ENCODE measurements at places on chromosomes 5 and 9.

DNA sequence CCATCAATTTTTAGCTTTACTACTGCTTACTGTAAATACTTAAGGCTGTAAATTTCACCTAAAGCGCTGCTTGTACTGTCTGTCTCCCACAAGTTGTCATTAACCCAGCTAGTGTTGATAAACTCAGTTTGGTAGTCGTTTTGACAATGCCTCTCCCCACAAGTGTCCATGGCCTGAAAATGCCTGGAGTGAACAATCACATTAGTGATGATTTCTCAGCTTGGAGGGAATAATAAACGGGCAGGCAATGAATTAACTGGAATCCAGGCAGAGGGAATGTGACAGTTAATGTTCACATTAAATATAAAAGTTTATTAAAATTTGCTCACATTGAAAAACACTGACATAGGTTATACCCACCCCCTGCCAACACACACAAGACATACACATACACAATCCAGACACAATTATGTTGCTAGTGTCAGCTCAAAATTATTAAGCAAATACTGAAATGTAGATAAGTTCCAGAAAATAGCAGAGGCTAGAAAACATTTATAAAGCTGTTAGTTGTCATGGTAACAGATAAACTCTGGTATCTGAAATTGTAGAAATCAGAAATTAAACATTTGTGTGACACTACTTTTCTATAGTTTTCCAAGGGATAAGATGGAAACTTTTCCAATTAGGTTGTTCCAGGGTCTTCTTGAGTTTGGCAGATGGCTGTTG lies 341.9 kb downstream of the DIRAS2 start:
- DNase-seq: no peak

DNA sequence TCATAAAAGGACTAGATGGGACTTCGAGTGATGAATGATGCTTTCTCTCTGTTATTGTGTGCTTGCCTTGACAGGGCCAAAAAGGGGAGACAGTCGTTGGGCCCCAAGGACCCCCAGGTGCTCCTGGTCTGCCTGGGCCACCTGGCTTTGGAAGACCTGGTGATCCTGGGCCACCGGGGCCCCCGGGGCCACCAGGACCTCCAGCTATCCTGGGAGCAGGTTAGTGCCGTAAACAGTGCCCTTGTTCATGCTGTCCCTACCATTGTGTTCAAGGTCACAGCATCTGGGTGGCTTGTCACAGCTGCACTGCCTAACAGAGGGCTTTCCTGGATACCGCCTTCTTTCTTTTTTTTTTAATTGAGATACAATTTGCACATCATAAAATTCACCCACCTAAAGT lies 48.7 kb upstream of the TGFBR1 start:
- DNase-seq: no peak

DNA sequence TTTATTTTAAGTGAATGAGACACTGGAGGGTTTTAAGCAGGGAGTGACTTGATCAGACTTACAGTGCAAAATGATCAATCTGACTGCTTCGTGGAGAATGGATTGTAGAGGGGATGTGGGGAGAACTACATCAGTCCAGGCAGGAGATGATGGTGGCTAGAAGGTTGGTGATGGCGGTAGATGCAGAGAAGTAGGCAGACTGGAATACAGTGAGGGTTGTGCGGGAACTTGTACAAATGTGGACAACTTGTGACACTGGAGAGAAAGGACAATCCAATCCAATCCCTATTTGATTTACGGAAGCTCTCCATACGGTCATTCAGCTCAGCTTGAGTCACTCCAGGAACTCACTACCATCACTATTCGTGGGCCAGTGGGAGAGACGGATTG lies 593 bp downstream of the TIGD6 start:
- no peak for DNase-seq

DNA sequence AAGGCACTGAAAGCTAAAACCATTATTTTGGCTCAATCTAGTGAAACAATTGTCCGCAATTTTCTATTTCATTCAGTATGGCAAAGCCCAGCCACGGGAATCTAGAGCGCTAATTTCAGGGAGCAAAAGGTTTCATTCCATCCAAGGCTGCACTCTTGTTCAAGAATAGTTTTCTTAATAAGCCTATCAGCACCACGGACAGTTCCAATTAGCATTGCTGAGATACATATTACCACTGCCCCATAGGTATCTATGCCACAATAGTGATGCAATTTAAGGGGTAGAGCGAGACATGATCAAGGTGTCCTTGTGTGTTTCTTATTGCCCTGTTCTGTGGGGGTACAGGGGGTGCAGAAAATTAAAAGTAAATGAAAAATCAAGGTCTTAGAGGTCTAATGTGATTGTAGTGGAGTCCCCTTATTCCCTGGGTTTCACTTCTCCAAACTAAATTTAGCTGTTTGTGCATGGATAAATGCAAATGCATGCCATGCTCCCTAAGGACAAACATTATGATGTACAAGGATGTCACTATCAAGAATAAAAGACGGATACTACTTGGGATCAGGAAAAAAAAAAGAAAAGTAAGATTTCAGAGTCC lies 45.5 kb downstream of the SPOCK1 start:
- DNase-seq: no peak

GRCh38 chr5:149144637-149145036 lies 3.3 kb downstream of the ABLIM3 start:
- no peak for DNase-seq

DNA sequence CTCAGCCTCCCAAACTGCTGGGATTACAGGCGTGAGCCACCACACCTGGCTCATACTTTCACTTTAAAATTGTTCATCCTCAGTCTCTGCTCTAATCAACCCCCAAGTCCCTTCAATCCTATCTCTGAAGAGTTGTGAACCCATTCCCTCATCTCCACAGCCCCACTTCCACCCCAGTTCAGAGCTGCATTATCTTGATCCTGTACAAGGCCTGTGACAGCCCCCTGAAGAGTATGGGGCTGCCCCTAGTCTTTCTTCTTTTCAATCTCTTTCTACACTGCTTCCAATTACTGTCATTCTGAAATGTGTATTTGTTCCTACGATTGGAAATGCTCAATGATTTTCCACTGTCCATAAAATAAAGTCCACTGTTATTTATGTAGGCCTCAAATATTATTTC lies 588.3 kb downstream of the RAB3C start:
- DNase-seq: no peak

- no peak for DNase-seq
These were observed 14.5 kb downstream of the CATSPER3 start for GRCh38 chr5:134982230-134982629.

DNA sequence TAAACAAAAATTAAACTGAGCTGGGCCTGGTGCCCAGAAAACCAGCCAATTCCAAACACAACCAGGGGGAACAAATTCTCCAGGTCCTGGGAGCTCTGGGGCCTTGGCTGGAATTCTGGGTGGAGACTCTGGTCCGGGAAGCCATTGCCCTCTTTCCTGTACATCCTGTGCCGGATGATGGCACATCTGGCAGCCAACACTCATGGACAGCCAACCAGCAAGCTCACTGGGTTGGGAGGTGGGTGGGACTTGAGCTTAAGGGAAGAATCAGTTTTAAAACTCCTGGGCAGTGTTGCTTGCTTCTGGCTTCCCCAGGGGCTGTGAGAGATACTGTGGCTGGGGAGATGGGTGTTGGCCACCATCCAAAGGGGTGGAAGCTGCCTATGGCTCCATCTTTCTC lies 56.1 kb downstream of the PCDH1 start:
- DNase-seq: no peak

DNA sequence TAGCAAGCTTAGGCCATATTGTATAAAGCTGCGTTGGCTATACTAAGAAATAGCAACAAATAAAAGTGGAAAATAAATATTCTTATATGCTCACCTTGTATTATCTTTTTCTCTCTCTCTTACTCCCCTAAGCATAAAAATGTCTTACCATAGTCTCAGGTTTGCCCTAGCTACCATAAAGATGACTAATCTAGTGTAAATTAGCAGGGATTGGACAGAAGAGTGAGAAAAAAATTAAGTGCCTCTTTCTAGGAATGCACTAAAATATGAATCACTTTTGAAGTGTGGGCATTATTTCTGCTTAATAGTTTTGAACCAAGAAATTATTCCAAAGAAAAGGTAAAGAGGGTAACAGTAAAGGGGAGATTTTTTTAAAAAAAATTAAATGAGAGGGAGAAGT lies 201.3 kb downstream of the HINT1 start:
- no peak for DNase-seq

GRCh38 chr5:72476721-72477120 lies 30.5 kb downstream of the ZNF366 start:
- no peak for DNase-seq

- no peak for DNase-seq
These were observed 100.3 kb downstream of the PCSK1 start for GRCh38 chr5:96332535-96333366.

GRCh38 chr5:172633403-172633970 lies 7.6 kb upstream of the NEURL1B start:
- DNase-seq: no peak

DNA sequence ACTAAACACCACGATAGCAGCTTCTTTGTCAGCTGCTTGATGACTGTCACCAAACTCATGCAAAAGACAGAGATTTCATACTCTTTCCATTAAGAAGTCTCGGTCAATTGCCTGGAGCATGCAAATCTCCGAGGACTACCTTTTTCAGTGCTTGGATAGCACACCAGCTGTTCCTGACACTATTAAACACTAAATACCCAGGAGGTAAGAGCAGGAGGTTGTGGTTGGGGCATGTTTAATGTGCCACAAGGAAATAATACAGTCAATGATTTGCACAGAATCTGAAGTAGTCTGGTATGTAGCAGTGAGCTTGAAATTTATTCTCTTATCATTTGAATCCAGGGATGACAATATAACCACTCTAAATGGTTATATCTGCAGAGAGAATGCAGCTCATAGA lies 996.2 kb downstream of the CDH12 start:
- no peak for DNase-seq

DNA sequence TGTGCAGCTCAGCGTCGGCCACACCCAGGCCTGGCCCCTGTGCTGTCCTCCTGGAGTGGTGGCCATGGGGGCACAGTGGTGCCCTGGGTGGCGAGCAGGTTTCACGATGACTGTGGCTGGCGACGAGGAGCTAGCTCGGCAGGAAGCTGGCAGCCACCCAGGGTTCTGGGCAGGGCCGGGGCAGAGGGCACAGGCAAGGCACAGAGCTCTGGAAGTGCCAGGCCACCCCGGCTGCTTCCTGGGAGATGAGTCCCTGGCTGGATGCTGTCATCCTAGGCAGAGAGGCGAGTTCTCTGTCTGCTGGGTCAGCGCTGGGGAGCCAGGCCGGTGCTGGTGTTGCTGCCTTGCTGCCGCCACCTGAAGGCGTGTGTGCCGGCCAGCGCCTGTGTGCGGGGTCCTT lies 51.7 kb downstream of the RXRA start:
- no peak for DNase-seq
